ENCODE measurements at places on chromosomes 6 and 20. TPM values are rescaled to one million over a fixed set of nuclear protein-coding genes. Genes with fewer than 3 reads are reported as not detected.

DOP1A gene
- 4.1 TPM for total RNA-seq

SRMS gene
- 1.2 TPM for total RNA-seq

SCRT2 gene
- not detected for total RNA-seq

MYH7B gene
- total RNA-seq = 2.3 TPM

SLC22A1 gene
- total RNA-seq = 0.25 TPM

EDN1 gene
- total RNA-seq = 3.3 TPM

NFATC2 gene
- 6.3 TPM for total RNA-seq

MUC21 gene
- total RNA-seq = not detected

SCAF8 gene
- 21.6 TPM for total RNA-seq

SLC22A23 gene
- total RNA-seq = 13.5 TPM

PRDM1 gene
- total RNA-seq = 1.4 TPM

- H3K27me3 ChIP-seq = peaks cover 6% of the 10 kb centered on the region
- H3K4me1 ChIP-seq = no peaks in the 10 kb centered on the region
- DNase-seq = no peak
Measured at GRCh38 chr20:42688576-42688975, 501.1 kb downstream of the PTPRT start.

DNA sequence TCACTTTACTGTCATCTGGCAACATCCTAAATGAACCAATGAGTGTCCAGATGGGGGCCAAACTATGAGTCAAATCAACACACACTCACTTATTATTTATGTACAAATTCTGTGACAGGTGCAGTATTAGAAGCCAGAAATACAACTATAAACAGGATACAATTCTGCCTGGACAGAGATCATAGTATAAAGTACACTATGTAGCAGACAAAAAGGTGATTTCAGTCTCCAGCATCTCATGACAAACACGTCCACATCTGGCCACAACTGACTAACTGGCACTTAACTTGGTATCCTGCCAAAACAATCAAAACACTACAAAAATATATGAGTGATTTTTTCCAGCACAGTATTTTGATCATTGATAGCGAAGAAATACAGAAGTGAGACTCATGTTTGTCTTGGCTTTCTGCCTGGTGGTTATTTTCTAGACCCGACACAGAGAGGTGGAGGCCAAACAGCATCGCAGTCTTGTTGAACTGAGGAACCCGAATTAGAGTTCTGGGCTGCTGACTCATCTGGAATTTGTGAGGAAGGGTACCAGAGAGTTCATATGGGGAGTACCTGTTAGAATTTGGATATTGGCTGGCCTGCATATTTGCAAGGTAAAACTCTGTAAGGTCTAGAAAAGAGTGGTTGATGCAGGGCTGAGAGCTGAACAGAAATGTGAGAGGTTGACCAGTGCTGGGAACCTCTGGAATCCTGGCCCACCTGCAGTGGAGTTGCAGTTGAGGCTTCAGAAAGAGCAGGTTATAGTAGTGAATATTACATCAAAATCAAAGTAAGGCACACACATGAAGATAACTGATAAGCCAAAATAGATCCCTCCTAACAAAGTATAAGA lies 475.2 kb downstream of the PTPRT start:
- no peaks in the 10 kb centered on the region for H3K27me3 ChIP-seq
- DNase-seq = no peak
- H3K36me3 ChIP-seq = no peaks in the 10 kb centered on the region
- H3K27ac ChIP-seq = no peak overlapping the region
- H3K4me1 ChIP-seq = no peaks in the 10 kb centered on the region

GRCh38 chr6:132218059-132218696 lies 183.1 kb downstream of the MOXD1 start:
- no peak overlapping the region for H3K27ac ChIP-seq
- DNase-seq = no peak
- H3K4me3 ChIP-seq = no peak overlapping the region
- no peaks in the 10 kb centered on the region for H3K4me1 ChIP-seq

- H3K4me1 ChIP-seq = no peaks in the 10 kb centered on the region
- H3K36me3 ChIP-seq = no peaks in the 10 kb centered on the region
- no peak overlapping the region for H3K4me3 ChIP-seq
Measured at GRCh38 chr6:92114797-92115196, 1304.6 kb downstream of the EPHA7 start.

- DNase-seq = no peak
- H3K27me3 ChIP-seq = peaks cover 16% of the 10 kb centered on the region
- H3K4me1 ChIP-seq = no peaks in the 10 kb centered on the region
- no peak overlapping the region for H3K27ac ChIP-seq
- no peak overlapping the region for H3K4me3 ChIP-seq
Measured at GRCh38 chr6:164345327-164345726, 930.8 kb downstream of the QKI start.

GRCh38 chr6:36248980-36249379 lies 20.9 kb upstream of the PNPLA1 start:
- H3K27ac ChIP-seq = peak overlapping the region; percentile 50
- H3K36me3 ChIP-seq = no peaks in the 10 kb centered on the region
- H3K4me3 ChIP-seq = no peak overlapping the region
- no peak for DNase-seq
- peaks cover 50% of the 10 kb centered on the region for H3K4me1 ChIP-seq

DNA sequence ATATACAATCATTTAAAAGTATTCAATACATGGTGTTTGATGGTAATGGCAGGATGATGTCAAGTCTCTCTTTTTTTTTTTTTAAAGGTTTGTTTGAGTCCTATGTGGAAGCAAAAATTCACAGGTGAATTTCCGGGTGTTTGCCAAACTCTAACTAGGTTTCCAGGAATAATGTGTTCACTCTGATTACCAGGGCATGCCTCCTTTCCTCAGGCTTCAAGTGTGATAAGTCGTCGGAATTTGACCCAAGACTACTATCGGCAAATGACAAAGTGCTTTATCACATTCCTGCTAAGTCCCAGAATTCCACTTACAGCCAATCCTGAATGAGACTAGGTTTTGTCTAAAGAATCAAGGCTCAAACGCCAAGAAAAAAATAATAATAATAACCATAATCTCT lies 7.3 kb downstream of the OARD1 start:
- H3K36me3 ChIP-seq = no peaks in the 10 kb centered on the region
- H3K4me1 ChIP-seq = peaks cover 1% of the 10 kb centered on the region
- H3K27ac ChIP-seq = no peak overlapping the region
- DNase-seq = no peak

DNA sequence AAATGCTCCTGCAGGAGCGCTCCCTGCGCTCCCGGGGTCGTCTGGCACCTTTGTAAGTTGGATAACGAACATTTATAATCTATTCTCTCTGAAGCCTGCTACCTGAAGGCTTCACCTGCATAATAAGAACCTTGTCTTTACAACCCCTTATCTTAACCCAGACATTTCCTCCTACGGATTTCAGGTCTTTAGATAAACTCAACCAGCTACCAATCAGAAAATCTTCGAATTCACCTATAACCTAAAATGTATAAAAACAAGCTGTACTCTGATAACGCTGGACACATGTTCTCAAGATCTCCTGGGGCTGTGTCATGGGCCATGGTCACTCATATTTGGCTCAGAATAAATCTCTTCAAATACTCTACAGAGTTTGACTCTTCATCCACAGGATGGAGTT lies 4.1 kb upstream of the KCNK5 start:
- H3K36me3 ChIP-seq = no peaks in the 10 kb centered on the region
- no peaks in the 10 kb centered on the region for H3K27me3 ChIP-seq
- H3K4me1 ChIP-seq = peaks cover 4% of the 10 kb centered on the region
- no peak overlapping the region for H3K4me3 ChIP-seq

- H3K4me1 ChIP-seq = no peaks in the 10 kb centered on the region
- no peak overlapping the region for H3K4me3 ChIP-seq
- DNase-seq = no peak
- no peak overlapping the region for H3K27ac ChIP-seq
- H3K36me3 ChIP-seq = no peaks in the 10 kb centered on the region
- H3K27me3 ChIP-seq = no peaks in the 10 kb centered on the region
Measured at GRCh38 chr6:45780523-45780922, 235.1 kb downstream of the CLIC5 start.

- no peaks in the 10 kb centered on the region for H3K36me3 ChIP-seq
- DNase-seq = no peak
- H3K27ac ChIP-seq = no peak overlapping the region
- H3K27me3 ChIP-seq = no peaks in the 10 kb centered on the region
- H3K4me1 ChIP-seq = peaks cover 5% of the 10 kb centered on the region
- no peak overlapping the region for H3K4me3 ChIP-seq
Measured at GRCh38 chr6:10730254-10730653, 7.4 kb downstream of the TMEM14C start.

DNA sequence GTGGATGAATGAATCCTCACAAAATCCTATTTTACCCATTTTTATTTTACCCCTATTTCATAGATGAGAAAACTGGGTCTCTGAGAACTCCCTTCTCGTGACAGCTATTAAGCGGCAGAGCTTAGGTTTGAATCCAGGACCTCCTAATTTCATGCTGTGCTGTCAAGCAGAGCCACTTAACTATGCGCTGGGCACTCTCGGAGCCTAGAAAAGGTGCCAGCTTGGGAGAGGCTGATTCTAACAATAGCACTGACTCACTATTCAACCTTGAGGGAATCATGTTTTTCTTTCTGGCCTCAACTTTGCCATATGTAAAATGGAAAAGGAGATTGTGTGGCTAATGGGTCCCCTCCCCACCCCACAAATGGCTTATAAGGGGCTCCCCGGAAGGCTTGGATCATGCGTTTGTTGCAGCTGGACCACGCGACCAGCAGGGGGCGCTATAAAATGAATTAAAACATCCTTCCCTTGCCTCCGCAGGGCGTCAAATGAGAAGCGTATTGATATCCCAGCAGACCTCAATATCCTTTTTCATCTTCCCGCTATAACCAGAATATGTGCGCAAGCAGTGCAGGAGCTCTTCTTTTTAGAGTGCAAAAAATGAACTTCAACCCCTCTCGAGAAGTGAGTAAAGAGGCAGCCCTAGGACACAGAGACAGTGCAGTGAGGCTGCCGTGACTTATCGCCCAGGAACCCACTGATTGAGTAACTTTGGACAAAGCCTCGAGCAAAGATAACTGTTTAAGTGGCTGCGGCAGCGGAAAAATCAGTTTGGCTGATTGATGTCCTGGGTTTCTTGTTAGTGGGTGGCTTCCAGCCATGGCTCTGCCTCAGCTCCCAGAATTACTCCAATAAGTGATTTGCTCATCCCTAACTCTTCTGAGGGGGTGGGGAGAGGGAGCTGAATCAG lies 12.8 kb upstream of the PDYN start:
- no peak overlapping the region for H3K4me3 ChIP-seq
- no peaks in the 10 kb centered on the region for H3K4me1 ChIP-seq
- no peak for DNase-seq
- H3K36me3 ChIP-seq = no peaks in the 10 kb centered on the region

GRCh38 chr20:10508468-10509251 lies 73.6 kb downstream of the SLX4IP start:
- H3K27ac ChIP-seq = no peak overlapping the region
- peaks cover 17% of the 10 kb centered on the region for H3K4me1 ChIP-seq
- no peaks in the 10 kb centered on the region for H3K27me3 ChIP-seq
- H3K36me3 ChIP-seq = no peaks in the 10 kb centered on the region
- DNase-seq = no peak

DNA sequence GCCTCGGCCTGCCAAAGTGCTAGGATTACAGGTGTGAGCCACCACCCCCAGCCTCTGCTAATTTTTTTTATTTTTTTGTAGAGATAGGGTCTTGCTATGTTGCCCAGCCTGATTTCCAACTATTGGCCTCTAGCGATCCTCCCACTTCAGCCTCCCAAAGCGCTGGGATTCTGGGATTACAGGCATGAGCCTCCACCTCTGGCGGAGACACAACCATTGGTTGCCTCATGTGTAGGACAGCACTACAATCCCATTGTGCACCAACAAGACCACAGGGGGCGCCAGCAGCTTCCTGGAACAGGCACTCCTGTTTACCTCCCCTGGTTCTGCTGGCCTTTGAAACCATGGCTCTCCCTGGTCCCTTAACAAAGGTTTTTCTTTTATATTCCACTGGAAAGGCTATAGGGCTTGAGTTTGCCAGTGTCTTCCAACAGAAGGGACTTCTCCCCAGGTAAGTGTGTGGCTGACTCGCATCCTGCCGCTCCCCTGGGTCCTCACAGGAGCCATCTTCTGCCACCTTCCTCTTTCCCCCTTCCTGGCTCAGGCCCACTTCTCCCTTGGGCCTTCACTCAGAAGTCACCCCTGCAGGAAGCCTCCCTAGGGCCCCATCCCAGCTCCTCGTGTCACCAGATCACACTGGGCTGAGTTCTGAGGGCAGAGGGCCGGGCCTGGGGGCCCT lies 39.2 kb upstream of the TLDC2 start:
- DNase-seq = peak; percentile 35
- no peak overlapping the region for H3K4me3 ChIP-seq
- H3K36me3 ChIP-seq = no peaks in the 10 kb centered on the region
- peaks cover 18% of the 10 kb centered on the region for H3K4me1 ChIP-seq
- H3K27me3 ChIP-seq = no peaks in the 10 kb centered on the region

DNA sequence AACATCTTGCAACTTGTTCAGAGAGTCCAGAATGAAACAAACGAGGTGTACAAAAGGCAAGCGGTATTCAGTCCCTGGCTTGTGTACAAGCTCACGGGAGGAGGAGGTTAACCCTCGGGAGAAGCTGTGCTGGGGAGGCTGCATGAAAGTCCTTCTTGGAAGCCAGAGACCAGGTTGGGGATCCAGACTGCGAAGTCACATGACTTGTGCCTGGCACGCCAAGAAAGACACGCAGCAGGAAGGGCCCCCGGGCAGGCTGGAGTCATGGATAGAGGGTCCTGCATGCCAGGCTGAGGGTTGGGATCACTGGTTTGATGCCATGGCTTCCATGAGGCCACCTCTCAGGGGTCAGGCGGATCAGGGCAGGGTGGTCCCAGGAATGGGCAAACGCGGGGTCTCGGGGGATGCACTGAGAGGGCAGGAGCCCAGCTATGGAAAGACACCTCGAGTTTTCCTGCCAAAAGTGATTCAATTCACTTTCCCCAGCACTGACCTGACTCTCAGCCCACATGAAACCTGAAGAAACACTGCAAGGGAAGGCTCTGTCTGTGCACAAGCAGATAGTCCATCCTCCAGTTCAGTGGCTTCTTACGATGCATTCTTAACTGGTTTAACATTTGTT lies 79.4 kb downstream of the DLL1 start:
- DNase-seq = no peak
- no peaks in the 10 kb centered on the region for H3K4me1 ChIP-seq
- no peak overlapping the region for H3K27ac ChIP-seq

GRCh38 chr6:116575227-116575626 lies 3.9 kb downstream of the RWDD1 start:
- peaks cover 15% of the 10 kb centered on the region for H3K4me1 ChIP-seq
- H3K27ac ChIP-seq = no peak overlapping the region
- peaks cover 5% of the 10 kb centered on the region for H3K36me3 ChIP-seq
- no peak for DNase-seq
- H3K4me3 ChIP-seq = no peak overlapping the region
- no peaks in the 10 kb centered on the region for H3K27me3 ChIP-seq
